ENCODE measurements at places on chromosomes 1 and 21.

DNA sequence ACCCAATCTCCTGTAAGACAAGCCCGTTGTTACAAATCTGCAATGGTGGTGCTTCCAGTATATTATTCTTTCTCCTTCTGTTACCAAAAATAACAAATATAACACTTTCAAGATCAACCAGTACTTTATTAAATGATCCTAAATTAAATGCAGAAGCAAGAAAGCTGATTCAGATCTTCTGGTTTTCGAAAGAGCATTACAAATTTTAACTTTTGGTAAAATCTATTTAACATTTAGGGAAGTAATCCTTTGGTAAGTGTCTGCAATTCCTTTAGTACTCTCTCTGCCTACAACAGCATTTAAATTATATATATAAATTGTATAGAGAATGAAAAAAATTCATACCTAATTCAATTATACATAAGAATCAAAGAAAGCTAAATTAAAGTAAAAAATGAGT, 198.6 kb upstream of the HMCN1 start:
- DNase-seq: no peak

- no peak for DNase-seq
Observed at GRCh38 chr21:28159396-28159795, 833.3 kb downstream of the LTN1 start.

DNA sequence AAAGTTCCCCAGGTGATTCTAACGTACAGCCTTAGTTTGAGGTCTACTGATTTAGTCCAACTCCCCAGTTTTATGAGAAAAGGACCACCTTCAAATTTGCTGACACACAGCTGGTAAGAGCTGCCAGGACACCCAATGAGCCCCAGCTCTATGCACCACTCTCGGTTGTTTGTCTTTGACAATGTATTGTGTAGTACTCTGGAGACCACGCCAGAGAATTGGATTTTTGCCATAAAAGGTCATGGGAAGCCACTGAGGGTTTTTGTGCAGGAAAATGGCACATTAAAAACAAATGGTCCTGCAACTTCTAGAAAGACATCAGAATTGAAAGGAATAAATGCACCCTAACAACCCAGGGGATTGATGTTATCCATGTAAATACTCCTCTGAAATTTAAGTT, 7.1 kb upstream of the IER5 start:
- DNase-seq: peak; percentile 35

- no peak for DNase-seq
Observed at GRCh38 chr1:15180945-15181523, 27.5 kb downstream of the TMEM51 start.

DNA sequence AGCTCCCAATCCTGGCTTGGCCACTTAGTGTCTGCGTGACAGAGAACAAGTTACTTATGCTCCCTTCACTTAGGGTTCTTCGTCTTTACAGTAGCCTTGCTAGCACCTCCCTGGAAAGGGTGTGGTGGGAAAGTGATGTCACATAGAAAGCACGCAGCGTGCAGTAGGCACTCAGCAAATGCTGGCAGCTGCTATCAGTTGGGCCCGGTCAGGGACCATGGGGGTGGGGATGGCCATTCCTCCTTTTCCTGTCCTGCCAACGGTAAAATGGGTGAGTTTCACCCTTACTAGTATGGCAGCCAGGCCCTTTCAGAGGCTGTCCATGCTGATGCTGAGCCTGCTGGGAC, 6.2 kb upstream of the KCNA10 start:
- no peak for DNase-seq

GRCh38 chr1:44694863-44695478, 20.5 kb downstream of the ARMH1 start:
- no peak for DNase-seq

GRCh38 chr1:184506481-184506880, 119.7 kb downstream of the C1orf21 start:
- DNase-seq: no peak

DNA sequence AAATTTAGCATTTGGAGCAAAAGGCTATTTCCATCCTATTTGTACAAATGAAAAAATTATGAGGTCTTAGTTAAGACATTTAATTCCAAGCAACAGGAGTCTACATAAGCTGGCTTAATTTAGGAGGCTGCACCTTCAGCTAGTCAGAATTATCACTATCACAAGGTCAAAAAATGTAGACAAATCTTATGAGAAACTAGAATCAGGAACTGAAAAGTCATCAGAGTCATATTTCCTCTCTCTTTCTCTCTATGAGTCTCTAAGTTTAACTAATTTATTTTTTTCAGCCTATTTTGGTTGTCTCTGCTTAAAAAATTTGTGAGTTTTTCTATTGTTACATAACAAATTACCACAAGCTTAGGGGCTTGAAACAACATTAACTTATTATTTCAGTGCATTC, 807.1 kb upstream of the PRMT6 start:
- DNase-seq: no peak

- DNase-seq: no peak
Observed at GRCh38 chr21:16311229-16311628, 581.4 kb downstream of the USP25 start.

GRCh38 chr1:36166938-36167905, 11.3 kb downstream of the MAP7D1 start:
- no peak for DNase-seq

GRCh38 chr1:214491468-214492146, 59.8 kb downstream of the PTPN14 start:
- DNase-seq: no peak

- peak; percentile 90 for DNase-seq
Observed at GRCh38 chr1:63674238-63674864, 81.1 kb downstream of the PGM1 start.

GRCh38 chr21:36859744-36860501, 106.5 kb downstream of the HLCS start:
- DNase-seq: peak; percentile 55

GRCh38 chr21:18524097-18524880, 120.7 kb upstream of the TMPRSS15 start:
- peak; percentile 22 for DNase-seq

GRCh38 chr1:154784416-154784815, 85.7 kb downstream of the KCNN3 start:
- DNase-seq: no peak

- no peak for DNase-seq
Observed at GRCh38 chr1:182386980-182387379, 4.6 kb downstream of the GLUL start.

DNA sequence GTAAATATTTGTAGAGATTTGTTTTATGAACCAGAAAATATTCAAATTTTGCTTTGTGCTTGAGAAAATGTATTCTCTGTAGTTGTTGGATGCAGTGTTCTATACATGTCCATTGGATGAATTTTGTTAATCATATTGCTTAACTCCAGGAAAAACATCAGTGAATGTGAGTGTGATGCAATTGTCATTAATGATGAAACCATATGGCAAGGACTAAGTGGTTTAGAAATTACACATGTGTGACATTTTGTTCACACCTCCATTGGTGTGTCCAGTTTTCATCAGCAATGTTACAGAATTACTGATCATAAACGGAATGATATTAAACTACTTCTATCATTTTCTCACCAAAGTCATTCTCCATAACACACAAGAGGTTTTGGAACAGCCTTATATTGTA, 151.8 kb upstream of the ST6GALNAC5 start:
- no peak for DNase-seq

DNA sequence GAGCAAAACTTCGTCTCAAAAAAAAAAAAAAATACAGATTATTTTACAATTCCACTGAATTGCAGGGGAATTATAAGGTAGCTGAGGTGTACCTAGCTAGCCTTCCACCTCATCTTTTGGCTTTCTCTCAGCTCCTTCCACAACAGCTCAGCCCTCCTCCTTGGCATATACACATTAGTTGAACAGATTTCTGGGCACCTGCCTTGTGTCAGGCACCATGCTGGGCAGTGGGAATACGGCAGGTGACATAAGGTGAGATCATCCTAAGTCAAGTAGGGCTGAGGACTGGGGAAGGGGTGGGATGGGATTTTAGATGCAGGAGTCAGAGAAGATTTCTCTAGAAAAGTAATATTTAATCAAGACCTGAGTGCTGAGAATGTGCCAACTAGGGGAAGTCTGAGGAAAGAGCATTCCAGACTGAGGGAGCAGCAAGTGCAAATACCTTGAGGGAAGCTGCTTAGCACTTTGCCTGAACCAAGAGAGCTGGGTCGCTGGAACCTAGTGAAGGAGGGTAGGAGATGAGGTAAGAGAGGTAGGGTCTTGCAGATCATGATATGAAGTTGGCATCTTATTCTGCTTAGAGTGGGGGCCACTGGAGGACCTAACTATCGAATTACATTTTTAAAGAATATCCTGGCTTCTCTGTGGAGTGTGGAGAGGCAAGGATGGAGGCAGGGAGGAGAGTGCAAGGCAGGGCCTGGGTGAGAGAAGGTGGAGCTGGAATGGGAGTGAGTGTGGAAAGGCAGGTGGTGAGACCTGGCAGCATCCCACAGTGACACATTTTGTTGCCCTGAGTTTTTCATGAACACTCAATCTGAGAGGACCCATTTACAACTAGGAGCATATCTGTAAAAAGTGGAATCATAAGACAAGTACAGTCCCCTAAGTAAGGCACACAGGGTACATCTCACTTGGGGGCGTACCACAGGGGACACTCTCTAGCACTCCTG, 28.2 kb downstream of the LAMC2 start:
- DNase-seq: peak; percentile 61

GRCh38 chr1:160209321-160210046, 4.3 kb downstream of the PEA15 start:
- DNase-seq: peak; percentile 47

DNA sequence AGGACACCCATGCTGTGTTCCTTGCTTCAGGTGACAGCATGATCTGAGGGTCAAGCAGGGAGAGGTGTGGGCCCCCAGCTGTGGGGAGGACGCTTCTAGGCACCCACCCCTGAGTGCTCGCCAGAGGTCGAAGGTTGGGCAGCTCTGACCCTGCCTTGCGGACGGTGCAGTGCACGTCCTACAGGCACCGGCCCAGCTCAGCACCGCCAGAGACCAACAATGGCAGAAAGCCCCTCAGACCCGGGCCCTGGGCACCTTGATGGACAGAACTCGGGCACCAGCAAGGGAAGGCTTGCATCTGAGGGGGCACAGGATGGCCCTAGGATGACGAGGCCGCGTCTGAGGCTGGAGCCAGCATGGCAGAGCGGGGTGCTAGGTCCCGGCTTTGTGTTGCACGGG, 24.7 kb downstream of the NADK start:
- DNase-seq: no peak

DNA sequence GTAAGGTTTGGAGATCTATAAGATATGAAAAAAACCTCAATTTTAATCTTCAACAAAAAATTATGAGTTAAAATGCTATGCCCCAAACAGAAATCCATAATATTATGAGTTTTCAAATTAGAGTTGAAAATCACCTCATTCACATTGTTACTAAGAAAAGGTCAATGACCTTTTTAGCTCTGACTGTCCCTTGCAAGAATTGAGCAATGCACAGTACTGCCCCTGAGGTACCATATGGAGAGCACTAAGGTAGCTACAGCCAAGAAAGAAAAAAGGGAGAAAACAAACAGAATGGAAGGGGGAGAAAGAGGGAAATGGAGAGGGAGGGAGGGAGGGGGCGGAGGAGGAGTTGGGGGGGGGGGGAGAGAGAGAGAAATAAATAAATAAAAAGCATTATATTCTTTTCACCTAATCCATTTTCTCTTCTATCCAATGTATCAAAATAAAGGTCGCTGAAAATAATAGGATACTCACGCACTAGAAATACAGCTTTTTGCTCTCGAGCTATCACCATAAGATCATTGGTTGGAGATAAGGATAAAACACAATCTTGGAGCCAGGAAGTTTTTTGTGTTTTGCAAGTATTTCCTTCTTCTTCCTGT, 58.8 kb downstream of the RAB3GAP2 start:
- no peak for DNase-seq

- DNase-seq: no peak
Observed at GRCh38 chr1:26098602-26099001, 13.0 kb upstream of the PDIK1L start.

- no peak for DNase-seq
Observed at GRCh38 chr1:156193208-156193487, 756 bp upstream of the SLC25A44 start.

DNA sequence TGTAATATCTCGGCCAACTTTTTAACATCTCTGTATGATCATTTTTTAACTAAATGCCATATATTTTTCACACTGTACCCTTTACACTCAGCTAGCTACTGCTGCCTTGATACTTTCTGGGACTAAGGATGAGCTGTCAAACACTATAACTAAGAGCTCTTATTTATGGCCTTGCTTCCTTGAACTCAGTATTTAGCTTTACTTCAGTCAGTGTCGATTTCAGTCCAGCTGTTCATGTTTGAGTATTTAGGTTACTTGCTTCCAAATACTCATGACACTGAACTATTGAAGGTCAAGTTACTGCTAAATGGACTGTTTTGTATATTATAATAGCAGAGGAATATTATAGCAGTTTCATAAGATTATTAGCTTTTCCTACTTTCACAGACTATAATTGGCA, 25.9 kb upstream of the USP25 start:
- DNase-seq: no peak

- no peak for DNase-seq
Observed at GRCh38 chr1:63068626-63069025, 253.7 kb upstream of the FOXD3 start.

- DNase-seq: no peak
Observed at GRCh38 chr1:1721201-1721600, 3.0 kb downstream of the CDK11A start.

DNA sequence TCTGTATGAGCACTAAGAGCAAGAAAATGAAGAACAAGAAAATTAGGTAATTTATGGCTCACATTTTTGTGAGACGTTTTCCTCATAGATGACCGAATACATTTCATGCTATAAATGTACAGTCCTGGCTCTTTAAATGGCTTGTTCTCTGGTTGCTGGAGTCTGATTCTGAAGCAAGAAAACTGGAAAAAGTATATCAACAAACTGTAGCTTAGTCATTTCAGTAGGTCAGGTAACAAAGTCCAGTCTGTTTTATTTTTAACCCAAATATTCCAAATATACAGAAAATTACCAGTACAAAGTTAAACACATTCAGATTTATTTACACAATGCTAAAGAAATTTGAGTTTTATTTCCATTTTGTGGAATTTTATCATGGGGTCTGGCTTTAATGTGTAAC, 2.5 kb upstream of the MYBPHL start:
- no peak for DNase-seq

DNA sequence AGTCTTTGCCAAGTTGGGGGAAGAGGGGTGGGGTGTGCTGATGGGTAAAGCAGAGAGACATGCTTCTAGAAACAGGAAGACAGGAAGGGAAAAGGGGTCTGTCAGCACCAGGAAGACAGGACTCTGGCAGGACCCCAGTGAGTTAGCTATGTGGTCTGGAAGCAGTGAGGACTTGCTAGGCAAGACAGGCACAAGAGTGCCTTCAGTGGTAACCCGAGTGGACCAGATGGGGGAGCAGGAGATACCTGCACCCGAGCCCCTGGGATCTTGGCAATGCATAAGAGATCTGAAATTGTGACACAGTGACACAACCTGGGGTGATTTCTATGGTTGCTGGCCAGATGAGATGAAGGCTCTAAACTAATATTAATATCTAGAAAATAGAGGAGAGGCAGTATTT, 7.0 kb downstream of the TLR5 start:
- DNase-seq: no peak

DNA sequence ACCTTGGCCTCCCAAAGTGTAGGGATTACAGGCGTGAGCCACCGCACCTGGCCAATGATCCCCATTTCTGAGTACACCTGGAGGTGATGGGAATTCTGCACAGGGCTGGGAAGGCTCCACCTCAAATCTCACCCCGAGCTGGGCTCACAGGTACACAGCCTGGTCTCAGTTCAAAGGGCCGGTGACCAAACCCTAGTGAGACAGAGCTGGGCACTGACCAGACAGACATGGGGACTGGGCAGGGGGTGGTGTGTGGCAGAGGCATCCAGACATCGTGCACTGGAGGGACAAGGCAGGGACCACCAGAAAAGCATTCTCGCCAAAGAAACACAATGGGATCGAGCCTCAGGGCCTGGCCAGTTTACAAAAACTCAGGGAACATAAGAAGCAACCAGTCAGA, 17.2 kb downstream of the LSS start:
- no peak for DNase-seq

Measured in lung (tissue), 17 donors.